ENCODE measurements at places on chromosomes 1 and 21.

GRCh38 chr1:37989361-37989930 lies 376 bp downstream of the SF3A3 start:
- DNase-seq: peak; percentile 14

DNA sequence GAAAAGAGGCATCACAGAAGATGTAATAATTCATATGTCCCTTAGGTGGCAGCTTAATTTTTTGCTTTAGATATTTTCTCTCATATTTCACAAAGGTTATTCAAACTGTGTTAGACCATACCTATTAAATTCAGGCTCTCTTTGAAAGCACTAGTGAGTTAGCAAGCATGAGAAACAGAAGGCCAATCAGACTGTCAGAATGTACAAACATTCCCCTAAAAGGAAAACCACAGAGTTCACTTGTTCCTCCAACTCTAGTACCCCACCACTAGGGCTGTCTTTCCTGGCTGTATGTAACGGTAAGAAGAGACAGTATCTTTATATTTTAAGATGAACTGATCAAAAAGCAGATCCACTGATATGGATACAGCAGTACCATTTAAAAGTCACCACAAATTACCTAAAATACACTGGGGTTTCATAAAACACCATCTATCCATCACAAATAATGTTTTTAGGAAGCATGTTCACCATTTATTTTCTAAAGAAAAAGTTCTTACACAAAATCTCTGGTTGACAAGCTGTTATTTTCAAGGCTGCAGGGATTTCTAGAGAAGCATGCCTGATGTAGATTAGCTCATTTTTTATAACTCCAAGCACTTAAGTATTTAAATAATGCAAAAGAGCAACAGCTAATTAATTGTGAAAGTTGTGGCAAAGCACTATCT lies 1.8 kb downstream of the ARPC5 start:
- peak; percentile 61 for DNase-seq

GRCh38 chr1:30824736-30825429 lies 67.3 kb upstream of the LAPTM5 start:
- DNase-seq: no peak

GRCh38 chr1:212930986-212931678 lies 19.2 kb upstream of the VASH2 start:
- no peak for DNase-seq

- DNase-seq: no peak
Observed at GRCh38 chr1:230641346-230641745, 935 bp upstream of the COG2 start.

GRCh38 chr1:16076031-16076864 lies 2.8 kb upstream of the FAM131C start:
- DNase-seq: no peak

GRCh38 chr1:108511764-108512163 lies 48.1 kb upstream of the EEIG2 start:
- no peak for DNase-seq

- no peak for DNase-seq
Observed at GRCh38 chr1:112869895-112870294, 86.1 kb downstream of the SLC16A1 start.

GRCh38 chr1:25109531-25109951 lies 122.8 kb downstream of the SYF2 start:
- no peak for DNase-seq

DNA sequence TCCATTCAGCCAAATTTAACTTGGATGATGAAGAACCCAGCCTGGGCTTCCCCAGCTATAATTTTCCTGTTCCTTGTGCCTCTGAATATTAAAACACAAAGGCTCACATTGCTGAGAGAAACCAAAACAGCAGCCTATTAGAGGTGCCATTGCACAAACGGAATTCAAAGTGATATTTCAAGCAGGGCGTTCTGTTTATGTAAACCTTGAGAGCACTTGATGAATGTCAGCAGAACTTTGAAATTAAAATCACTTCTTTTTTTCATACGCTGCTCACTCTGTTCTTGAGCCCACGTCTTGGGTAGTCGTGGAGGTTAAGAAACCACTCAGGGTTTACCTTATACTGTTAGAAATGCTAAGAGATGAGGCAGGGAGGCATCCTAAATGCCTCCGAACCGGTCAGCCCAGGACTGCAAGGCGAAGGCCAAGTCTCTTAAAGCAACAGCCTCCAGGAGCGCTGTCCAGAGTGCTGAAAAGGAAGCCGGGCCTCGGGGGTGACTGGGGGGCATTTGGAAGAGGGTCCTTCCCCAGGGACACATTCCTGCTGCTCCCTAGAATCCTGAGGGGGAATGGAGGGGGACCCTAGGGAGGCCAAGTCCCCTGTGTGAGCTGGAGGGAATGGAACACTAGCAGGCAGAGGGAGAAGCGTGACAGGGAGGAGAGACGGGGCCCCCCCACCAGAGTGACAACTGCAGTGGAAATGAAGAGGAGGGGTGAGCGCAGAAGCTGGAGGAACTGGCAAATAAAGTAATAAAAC lies 154.8 kb upstream of the VAMP3 start:
- DNase-seq: no peak

DNA sequence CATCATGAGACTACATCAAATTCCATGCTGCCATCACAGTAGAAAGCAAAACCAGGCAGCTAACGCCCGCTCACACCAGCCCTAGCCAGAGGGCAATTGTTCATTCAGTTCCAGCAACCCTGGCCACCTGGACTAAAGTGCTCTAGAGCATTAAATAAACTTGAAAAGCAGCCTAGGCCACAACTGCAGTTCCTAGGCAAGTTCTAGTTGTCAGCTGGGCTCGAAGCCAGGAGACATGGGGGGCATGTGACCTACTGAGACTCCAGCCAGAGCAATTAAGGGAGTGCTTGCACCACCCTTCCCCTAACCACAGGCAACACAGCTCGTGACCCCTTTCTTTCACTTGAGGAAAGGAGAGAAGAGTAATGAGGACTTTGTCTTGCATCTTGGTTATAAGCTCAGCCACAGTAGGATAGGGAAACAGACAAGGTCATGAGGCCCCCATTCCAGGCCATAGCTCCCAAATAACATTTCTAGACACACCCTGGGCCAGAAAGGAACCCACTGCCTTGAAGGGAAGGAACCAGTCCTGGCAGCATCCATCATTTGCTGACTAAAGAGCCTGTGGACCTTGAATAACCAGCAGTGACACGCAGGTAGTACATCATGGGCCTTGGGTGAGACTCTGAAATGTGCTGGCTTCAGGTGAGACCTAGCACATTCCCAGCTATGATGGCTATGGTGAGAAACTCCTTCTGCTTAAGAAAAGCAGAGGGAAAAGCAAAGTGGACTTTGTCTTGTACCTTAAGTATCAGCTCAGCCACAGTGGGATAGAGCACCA lies 77.0 kb downstream of the ZZZ3 start:
- DNase-seq: no peak

DNA sequence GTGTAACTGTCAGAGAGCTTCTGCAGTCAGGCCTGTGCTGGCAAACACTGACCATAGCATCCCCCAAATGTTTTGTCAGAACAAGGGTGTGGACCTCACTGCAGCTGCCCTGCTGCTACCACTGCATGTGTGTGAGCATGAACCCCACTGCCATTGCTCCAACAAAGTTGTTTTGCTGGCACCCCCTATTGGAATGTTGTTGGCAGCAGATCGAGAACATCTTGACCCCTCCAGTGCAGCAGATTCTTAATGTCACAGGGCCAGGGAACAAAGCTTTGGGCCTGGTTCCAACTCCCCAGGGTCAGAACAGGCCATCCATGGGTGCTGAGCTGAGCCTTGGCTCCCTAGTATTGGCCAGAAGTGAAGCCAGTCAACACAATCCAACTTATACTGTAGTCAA lies 1537.4 kb downstream of the NCAM2 start:
- no peak for DNase-seq

- no peak for DNase-seq
Observed at GRCh38 chr1:73343947-73344346, 854.0 kb downstream of the LRRIQ3 start.

DNA sequence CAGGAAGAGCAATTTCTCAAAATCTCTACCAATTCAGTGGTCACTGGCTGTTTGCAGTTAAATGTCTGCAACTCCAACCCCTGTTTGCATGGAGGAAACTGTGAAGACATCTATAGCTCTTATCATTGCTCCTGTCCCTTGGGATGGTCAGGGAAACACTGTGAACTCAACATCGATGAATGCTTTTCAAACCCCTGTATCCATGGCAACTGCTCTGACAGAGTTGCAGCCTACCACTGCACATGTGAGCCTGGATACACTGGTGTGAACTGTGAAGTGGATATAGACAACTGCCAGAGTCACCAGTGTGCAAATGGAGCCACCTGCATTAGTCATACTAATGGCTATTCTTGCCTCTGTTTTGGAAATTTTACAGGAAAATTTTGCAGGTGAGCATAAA lies 167.2 kb downstream of the CRB1 start:
- DNase-seq: no peak

GRCh38 chr1:152141971-152142584 lies 16.9 kb downstream of the RPTN start:
- DNase-seq: peak; percentile 7

GRCh38 chr1:178645808-178646200 lies 79.2 kb upstream of the RALGPS2 start:
- DNase-seq: no peak

DNA sequence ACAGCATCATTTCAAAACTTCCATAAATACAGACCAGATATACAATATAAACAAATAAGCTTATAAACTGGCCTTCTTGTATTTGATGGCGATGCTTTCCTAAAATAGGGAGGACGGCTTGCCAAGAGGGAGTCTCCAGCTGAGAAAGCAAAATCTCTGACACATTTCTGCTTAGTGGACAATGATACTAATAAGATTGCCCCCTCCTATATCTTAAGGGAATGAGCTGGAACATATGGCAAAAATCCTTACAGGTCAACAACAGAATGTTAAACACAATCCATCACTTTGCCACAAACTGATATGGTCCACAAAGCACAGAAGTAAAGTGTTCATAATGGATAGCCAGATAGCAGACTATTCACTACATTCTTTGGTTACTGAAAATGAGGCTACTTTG lies 7.1 kb upstream of the GADD45A start:
- no peak for DNase-seq

Data from skin of body (tissue), 3 donors.